ENCODE measurements at places on chromosomes 5 and 9.

GRCh38 chr5:140402258-140403074, 833 bp downstream of the ANKHD1 start:
- no peak for DNase-seq

GRCh38 chr9:92299116-92299515, 5.6 kb upstream of the IARS1 start:
- no peak for DNase-seq

DNA sequence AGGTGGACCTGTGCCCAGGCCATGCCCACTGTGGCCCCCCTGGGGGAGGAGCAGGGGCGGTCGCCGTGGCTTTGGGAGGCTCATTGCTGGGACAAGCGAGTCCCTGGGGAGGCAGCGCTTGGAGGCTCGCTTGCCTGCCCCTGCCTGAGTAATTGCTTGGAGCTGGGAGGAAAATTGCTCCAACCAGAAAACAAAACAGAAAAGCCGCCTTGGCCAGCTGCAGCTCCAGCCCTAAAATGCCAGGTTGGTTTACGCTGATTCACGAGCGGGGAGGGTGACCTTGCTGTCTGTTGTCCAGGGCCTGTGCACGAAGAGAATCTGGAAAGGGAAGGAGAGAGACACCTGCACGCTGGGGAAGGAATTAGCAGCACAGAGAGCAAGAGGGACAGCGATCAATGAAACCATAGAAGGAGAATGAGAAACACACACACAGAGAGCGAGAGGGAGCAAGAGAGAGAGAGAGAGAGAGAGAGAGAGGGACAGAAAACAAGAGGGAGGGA, 25.3 kb downstream of the NTNG2 start:
- peak; percentile 33 for DNase-seq

GRCh38 chr5:80588858-80589540, 18.9 kb upstream of the ANKRD34B start:
- DNase-seq: no peak

DNA sequence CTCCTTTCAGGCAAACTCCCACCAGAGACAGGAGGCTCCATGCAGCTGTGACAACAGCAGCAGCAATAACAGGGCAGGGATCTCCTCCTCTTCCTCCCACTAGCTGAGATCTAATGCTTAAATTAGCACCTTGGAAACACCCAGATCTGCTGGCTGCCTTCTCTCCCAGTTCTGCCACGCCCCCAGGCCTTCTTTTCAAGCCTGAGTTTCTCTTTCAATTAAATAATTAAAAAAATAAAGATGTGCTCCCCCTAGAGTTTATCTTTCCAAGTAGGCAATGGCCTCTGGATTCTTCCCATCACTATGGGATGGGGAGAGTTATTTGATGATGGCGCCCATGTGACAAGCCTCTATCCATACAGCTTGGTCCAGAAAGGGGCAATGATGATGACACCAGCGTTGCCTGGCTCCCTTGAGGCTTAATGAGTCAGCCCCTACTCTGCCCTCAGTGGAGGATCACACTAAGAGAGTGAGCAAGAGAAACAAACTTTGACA, 3.8 kb downstream of the FAM219A start:
- no peak for DNase-seq

DNA sequence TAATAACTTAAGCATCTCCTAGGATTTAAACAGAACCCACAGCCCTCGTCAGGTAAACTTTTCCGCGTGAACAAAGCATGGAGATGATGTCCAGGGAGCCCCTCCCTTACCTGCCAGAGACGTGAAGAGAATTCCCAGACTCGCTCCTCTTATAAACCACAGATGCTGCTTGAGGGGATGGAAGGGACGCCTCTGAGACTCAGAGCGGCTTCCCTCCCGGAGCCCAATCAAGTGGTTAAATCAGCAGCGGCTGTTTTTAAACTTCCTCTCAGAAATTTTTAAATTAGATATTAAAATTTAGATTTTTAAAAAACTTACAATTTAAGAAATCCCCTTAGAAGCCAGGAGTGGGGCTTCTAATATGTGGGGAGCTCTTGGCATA, 71.8 kb downstream of the RAPGEF1 start:
- no peak for DNase-seq

- no peak for DNase-seq
Measured at GRCh38 chr5:127864511-127864910, 161.3 kb downstream of the CCDC192 start.

- DNase-seq: no peak
Measured at GRCh38 chr5:54794135-54794975, 191.0 kb downstream of the ESM1 start.

DNA sequence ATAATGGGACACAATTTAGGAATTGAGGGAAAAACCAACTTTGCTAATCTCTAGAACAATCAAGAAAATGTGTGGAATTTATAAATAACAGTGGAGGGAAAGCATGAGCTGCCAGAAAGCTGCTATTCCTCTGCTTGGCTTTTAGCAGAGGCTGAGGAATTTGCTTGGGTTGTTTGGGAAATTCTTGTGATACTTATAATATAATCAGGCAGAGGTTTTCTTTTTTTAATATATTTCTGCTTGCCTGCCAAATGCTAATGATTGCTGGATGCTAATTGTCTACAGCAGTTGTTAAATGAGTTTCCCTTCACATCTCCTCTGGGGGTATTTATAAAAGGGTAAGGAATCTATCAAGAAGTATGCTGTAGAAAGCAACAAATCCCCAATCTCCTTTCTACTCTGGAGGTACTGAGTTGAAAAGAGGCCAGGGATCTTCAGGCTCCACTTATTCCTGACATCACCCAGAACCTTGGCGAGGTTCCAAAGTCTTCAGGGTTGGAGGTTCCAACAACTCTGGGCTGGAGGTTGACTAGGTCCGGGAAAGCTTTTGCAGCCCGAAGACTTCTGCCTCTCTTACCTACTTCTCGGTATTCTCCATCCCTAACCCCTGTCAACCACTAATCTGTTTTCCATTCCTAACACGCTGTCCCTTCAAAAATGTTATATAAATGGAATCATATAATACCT, 60.4 kb upstream of the TMED7 start:
- no peak for DNase-seq

- no peak for DNase-seq
Measured at GRCh38 chr5:67969631-67970030, 245.9 kb upstream of the PIK3R1 start.

- no peak for DNase-seq
Measured at GRCh38 chr9:136538599-136539426, 7.0 kb downstream of the NOTCH1 start.

GRCh38 chr5:59917121-59917520, 23.6 kb upstream of the PDE4D start:
- no peak for DNase-seq

- DNase-seq: no peak
Measured at GRCh38 chr5:143117821-143118220, 285.7 kb downstream of the NR3C1 start.

DNA sequence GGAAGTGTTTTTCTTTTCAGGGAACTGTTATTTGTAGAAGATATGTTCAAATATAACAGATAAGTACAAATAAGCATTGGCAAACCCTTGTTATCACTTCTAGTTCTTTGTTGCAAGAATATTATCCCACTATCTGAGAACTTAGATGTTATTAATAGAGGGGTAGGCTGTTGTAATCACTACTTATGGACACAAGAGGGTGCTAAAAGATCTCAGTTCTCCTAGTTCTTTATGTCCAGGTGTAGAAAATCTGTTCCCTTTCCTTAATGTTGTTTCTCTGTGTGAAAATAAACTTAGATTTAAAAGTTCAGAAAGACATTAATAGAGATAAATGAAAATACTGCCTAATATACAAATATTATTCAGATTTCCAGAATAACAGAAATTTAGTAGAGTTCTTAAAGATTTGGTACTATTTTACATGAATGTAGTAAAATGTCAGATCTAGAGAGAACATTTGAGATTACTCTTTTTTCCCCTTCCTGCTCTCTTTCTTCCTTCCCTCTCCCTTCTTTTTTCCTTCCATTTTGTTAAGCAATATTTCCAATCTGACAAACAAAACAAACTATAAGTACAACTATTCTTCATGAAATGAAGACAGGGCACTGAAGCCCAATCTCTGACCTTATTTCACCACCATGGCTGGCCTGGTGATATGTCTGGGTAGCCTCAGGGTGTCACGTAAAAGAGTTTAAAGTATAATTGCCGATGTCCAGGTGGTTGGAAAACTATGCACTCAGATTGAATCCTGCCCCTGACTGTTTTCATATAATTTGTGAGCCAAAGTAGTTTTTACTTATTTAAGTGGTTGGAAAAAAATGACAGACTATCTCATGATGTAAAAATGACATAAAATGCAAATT, 43.6 kb upstream of the C5orf46 start:
- DNase-seq: peak; percentile 30

- no peak for DNase-seq
Measured at GRCh38 chr5:124936626-124936933, 190.1 kb upstream of the ZNF608 start.

- no peak for DNase-seq
Measured at GRCh38 chr9:95225076-95225725, 92.3 kb downstream of the FANCC start.

DNA sequence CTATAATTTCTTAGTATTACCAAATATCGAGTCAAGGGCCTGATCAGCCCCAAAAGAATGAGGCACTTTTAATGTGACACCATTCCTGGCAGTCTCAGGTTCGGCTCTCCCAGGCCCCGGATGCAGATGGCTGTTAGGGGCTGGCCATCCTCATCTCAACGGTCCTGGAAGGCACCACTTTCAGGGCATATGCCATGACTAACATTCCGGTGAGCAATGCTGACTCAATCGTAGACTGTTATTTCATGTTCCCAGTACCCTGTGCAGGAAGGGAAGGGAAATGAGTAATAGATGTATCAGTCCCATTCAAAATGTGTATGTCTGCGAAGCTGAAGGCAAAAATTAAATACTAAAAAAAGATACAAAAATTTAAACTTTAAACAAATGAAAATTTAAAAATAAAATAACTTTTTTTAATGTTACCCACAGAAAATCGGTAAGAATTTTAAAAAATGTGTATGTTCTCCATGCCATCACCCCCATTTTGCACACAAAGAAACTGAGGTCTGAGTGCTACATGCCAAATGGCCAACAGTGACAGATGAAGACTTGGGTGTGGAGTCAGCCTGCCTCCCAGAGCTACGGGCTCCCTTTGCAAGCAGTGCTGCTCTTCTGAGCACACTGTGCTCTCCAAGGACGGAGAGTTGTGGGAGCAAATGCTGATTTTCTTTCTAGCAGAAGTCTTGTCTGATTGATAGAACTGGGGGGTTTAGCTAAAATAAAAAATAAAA, 79.0 kb downstream of the GLDC start:
- no peak for DNase-seq

DNA sequence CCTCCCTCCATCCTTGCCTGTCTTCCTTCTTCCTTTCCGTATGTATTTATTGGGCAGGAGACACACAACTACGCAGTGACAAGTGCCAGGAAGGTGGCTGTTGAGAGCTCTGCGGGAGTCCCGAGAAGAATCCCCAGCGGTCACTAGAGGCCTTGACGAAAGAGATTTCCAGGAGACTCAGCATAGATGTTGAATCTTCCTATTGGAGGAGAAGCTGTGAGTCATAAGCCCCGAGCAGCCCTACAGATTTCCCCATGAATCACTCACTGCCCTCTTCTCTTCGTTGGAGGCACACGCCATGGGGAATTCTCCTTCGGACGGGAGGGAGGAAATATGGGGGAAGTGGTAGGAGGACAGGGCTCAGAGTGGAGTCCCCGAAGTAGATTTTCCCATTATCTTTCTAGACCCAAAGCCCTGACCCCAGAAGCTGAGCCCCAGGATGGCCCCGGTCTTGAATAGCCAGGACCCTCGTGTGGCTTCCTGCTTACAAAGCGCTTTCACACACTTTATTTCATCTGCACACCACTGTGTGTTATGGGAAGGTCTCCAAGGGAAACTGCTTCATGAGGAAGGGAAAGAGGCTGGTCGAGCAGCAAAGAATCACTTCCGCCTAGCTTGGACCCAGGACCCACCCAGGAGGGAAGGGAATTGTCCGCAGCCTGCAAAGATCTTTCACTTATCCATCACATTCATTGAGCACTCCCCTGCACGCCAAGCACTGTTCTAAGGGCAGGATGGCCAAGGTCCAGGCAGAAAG, 12.7 kb downstream of the DUSP1 start:
- DNase-seq: no peak

GRCh38 chr5:172666251-172666650, 25.2 kb downstream of the NEURL1B start:
- no peak for DNase-seq

GRCh38 chr5:55226934-55227663, at the start of gene MCIDAS:
Gene MCIDAS, minus strand, starts transcription at chr5:55227315. Its CDS starts 177 bp downstream, at chr5:55227138.
- peak; percentile 68 for DNase-seq

DNA sequence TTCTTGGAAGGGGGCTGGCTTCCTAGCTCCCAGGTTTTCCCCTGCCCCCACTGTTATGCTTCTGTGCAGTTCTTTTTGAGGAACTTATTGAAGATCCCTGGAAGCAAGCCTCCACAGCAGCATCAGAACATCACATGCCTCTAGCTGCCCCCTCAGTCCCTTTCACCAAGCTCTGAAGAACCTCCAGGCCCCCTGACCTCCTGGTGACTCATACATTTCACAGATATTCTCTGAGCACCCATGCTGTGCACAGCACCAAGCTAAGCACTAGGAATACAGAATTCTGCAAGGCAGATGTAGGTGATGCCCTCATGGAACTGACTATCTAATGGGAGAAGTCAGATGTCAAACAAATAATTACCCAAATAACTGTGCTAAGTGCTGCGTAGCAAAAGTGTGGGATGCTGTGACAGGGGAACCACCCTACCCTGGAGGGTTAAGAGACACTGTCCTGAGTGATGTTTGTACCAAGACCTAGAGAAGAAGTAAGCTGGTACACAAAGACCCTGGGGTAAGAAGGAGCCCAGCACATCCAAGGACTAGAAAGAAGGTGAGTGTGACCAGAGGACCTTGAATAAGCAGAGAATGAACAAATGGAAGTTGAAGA, 213.7 kb upstream of the NR4A3 start:
- peak; percentile 41 for DNase-seq

GRCh38 chr5:121285801-121286521, 565.7 kb upstream of the FTMT start:
- DNase-seq: no peak

GRCh38 chr9:133552236-133552635, 17.7 kb downstream of the ADAMTSL2 start:
- peak; percentile 7 for DNase-seq

DNA sequence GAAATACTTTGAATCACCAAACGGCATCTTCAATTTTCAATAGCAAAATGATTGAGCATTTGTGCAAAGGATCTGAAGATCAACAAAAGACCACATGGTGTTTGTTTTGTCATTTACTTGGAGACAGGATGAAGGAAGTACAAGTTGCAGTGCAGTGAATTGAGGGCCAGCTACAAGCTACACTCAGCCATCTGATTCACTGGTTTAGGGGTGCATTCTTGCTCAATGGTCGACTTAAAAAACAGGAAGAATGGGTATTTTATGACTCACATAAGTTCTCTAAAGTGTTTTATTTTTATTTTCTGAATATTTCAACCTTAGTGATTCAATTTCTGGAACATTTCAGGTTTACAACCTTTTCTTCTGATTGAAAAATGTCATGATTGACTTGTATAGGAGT, 412.1 kb upstream of the ADAMTSL1 start:
- DNase-seq: no peak

DNA sequence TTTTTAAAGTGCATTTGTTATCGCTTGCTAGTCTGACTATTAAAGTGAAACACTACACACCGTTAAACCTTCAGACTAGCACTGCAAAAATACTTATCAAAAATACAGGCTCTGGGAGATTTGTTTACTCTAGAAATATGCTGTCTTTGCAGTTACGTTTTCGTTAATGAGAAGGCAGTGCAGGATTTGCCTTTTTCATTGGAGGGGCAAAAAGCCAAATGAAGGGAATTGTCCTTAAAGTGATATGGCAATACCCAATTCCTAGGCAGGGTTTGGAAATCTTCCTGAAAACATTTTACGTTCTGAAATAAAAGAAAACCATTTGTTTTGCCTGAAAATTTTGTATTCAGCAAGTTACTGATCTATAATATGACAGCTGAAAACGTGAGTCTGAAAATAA, 1800.2 kb downstream of the MAT2B start:
- no peak for DNase-seq
